ENCODE measurements at places on chromosomes 7 and 10.

DNA sequence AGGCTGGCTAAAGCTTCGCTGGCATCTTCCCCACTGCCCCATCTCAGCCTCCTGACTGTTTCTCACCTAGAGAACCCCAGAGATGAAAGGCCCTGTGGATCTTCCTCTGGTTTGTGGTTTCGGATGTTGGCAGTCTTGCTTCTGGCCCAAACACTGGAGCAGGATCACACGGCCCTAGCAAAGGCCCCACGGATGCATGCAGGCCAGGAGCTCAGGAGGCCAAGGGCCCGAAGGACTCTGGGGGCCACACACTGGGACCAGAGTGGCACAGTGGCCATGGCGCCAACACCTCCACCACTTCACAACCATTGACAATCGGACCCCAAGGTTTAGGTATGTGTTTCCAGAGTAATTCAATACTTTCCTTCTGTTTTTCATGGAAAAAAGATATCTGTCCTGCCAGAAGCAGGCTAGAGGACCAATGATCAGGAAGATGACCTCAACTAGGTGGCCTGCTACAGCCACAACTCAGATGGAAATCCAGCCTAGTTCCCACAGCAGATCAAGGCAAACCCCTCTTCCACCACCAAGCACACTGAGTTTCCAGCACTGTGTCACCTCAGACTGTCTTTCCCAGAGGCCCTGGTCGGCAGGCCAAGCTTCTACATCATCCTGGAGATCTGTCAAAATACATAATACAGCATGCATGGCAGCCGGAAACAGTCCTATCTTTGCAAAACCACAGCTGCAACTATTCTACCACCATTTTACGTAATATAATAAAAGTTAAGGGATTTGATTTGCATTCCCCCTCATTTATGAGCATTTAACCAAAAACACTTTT lies 53.0 kb downstream of the CTBP2 start:
- no peak for DNase-seq

DNA sequence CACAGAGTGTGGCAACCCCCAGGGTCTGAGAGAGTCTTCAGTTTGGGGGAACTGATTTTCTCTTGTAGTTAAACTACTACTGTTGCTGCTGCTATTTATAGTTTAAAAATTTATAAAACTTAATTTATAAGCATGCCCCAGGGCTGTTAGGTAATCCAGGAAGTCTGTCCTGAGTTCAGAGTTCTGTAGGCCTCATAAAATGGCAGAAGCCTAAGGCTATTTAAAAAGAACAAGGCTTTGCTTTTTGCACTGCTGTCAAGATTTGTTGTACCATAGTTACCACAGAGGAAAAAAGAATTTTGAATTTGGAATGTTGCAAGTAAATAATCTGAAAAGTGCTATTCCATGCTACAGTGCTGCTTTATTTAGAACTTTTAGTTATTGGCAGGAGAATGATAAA lies 66.1 kb downstream of the AGK start:
- no peak for DNase-seq

DNA sequence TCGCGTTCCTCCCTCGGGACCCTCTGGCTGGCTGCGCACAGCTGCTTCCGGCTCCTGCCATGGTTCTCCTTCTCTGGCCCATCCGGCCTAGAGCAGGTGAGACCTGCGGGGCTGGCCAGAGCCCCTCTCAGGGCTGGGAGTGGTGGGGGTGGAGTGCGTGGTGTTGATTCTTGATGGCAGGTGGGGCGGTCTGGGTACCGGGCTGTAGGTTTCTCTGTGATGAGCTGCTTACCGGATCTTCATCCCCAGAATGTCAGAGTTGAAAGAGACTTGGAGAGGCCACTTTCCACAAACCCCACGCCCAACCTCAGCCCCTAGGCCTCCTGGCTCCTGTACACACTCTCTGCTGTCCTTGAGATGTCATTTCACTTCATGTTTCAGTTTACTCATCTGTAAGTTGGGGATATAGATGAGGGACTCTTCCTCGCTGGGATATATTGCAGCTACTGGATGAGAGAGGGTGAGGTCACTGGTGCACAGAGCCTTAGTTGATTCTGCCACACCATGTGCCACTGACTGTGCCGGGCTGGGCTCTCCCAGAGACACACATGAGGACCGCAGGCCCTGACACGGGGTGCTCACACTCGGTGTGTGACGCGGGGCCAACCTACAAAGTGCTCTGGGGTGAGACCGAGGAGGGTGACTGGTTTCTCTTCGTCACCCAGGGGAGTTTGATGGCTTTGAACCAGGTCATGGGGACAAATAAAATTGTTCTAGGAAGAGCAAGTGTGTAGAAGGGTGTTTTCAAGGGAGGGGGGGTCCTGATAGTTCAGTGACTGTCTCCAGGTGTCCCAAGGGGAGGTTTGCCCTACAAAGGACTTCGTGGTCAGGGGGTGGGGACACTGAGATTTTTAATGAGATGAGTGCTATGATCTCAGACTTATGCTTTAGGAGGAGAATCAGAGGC lies 29.5 kb downstream of the ZNF775 start:
- no peak for DNase-seq

- DNase-seq, result no peak
Measured at GRCh38 chr10:103739039-103739764, 116.2 kb downstream of the SH3PXD2A start.

DNA sequence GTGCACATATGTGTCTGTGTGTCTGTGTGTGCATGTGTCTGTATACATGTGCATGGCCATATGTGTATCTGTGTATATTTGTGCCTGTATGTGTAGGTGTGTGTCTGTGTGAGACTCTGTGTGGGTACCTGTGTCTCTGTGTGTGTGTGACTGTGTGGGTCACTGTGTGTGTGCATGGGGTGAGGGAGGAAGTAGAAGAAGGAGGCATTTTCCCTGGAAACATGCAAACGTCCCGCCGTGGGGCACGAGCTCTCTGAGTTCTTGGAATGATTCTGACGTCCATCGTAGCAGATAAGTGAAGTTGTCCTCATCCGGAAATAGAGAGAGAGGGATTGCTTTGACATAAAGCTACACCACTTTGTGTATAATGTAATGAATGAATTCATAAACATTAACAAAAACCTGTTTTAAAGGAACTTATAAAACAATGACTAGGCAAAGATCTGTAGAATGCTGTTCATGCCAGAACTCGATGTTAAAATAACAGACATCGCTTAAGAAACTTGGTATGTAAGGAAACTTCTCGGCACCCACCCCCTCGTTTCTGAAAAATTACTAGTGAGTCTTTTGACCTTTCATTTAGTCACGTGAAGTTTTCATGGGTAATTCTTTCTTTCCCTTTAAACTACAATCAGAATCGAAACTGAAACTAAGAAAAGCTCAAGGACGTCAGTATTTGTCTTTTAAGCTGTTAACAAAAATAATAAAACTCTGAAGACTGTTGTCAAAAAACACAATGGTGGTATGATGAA lies 43.6 kb upstream of the KLF6 start:
- DNase-seq, result no peak

- no peak for DNase-seq
Measured at GRCh38 chr7:69657331-69657730, 59.1 kb downstream of the AUTS2 start.

DNA sequence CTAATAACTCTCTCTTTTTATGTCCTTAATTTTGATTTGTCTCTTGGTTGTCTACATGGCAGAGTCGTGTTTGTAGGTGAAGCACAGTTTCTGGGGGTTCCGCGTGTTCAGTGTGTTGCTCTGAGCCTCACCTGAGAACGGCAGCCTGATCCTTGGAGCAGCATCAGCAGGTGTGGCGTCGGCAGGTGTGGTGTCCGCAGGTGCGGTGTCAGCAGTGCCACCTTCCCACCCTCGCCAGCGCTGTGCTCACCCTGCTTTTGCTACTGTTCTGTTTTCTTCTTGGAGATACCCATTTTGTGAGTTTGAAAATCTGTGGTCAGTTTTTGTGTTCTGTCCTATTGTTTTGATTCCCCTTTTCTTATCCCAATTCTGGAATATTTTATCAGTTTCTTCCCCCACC lies 406.6 kb downstream of the GLRX3 start:
- no peak for DNase-seq

DNA sequence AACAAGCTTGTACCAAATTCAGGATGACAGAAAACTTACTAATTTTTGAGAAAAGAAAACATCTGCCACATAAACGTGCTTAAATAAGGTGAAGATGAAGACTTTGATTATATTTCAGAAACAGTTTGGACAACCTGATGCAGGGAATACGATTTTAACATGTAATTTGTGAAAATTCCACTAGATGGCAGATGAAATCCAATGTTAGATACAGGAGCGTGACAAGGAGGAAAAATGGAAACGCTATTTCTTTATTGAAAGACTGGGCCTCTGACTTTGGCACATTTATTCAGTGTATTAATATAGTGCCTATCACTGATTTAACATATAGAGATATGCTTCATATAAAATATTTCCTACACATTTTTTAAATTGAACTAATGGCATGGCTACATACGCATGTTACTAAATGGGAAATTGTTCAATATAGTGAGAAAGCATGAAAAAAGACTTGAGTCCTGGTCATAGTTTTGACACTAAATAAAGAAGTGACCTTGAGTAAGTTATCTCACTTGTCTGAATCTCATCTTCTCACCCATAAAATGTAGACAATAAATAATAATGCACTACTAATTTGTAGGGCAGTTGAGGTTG lies 60.7 kb downstream of the CD36 start:
- no peak for DNase-seq

DNA sequence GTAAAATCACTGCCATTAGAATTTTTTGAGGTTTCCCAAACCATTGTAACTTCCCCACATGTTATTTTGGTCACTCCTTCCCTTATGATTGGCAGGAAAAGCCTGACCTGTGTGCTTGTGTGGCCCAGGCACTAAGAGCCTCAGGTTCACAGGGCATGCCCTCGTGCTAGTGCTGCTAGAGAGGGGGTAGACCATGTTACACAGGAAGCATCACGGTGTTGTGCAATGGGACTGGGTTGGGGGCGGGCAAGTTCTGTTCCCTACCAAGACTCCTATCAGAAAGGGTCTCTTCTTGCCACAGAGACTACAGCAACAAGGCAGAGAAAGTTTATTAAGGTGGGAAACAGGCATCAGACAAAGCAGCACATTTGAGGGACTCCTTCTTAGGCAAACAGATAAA lies 32.2 kb downstream of the LSM5 start:
- DNase-seq, result no peak

DNA sequence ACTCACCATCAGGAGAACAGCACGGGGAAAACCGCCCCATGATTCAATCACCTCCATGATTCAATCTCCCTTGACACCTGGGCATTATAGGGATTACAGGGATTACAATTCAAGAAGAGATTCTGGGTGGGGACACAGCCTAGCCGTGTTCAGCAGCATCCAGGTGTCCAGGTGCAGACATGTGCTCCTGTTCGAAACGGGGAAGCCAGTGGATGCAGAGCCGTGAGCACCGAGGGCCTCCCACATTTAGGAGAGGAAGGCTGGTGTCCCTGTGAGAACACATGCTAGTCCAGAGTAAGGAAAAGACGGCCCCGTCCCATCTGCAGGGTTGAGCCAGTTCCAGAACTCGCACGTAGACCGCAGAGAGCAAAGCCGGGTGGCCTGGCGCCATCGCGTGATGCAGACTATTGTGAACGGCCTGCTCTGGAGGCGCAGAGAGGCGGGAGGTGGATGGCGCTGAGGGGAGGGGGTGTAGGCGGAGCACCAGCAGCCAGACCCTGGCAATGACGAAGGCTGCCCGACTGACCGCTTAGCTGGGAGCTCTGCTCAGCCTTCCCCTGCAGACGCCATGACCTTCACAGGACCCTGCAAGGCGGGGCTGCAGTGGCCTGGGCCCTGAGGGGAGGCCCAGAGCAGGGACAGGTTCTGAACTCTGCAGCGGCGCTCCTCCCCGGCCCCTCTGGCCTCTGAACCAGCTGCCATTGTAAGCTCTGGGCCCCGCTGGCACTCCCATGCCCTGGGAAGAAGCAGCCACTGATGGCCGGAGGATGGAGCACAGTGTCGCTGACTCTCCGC lies 141.6 kb upstream of the TCERG1L start:
- no peak for DNase-seq

GRCh38 chr7:101420436-101420835 lies 57.8 kb downstream of the COL26A1 start:
- DNase-seq, result no peak

DNA sequence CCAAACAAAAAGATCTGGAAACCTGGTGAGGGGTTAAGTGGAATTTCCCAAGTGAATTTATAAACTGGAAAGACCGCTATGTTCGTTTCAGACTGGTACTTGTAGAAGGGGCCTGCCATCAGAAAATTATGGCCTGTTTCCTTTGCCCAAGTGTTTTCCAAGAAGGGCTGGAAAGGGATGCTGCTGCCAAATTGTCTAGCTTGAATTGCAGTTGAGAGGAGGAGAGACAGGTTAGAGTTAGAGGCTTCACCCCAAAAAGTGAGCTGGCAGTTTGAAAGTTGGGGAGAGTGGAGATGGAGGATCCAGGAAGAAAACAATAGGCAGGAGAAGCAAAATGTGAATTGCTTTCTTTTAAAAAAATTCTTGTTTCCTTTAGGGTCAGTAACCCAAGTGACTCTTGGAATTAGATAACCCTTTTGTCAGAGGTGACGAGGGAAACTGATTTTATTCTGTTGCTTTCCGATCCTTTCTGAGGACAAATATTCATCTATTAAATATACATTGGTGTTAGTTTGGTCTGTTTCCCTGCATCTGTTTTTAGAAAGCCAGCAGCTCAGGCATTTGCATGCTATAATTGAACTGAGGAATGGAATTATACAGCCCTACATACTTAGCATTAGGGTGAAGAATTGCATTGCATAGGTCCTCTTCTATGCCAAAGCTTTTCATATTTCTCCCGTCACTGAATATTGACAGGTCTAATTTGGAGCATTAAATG lies 82.5 kb upstream of the PRR15 start:
- DNase-seq, result no peak

DNA sequence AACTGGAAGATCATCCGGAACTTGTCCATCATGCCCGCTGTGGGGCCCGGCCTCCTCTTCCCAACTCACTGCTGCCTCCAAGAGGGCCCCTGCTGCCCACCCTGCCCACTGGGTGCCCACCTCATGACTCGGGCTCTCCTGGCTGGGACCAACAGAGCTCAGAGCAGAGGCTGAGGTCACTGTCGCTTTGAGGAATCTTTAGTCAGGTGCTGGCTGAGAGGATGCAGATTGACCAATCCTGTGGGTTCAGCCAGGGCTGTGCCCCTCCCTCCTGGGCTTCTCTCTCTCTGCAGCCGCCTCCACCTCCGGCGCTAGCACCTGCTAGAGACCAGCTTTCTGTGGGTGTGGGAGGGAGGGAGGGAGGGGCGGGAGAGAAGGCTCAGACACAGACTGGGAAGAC lies at the start of gene CALHM1:
CALHM1 (minus strand) TSS at position 181 of the 400 bp plus-strand sequence; CDS start at position 32, 149 bp downstream.
- peak; percentile 93 for DNase-seq

DNA sequence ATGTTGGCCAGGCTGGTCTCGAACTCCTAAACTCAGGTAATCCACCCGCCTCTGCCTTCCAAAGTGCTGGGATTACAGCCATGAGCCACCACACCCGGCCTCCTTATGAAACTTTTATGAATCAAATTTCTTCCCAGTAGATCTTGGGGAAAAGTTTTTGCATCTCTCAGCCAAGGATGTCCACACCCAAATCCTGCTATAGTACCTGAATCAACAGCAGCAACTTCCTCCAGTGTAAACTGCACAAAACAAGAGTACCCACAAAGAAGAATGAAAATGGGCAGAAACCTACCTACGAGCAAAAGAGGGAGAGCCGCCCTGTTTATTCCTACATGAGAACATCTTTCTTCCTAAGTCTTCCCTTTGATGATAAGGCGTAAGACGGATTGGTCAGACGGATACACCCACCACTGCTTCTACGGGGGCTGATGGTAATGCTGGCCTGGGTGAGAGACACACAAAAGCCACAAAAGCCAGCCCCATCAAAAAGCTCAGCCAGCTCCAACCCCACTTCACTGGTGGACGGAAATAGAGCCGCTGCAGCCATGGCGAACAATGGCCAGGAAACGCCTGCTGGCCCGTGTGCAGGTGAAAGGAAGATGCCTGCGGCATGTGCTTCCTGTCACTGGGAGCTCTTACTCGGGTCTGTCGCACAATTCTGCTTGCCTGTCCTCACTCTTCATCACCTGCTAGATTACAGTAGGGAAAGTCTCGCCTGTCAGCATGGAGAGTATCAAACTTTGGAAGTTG lies 10.4 kb downstream of the JCAD start:
- no peak for DNase-seq

Data from posterior cingulate gyrus (tissue), 11 donors.